ENCODE measurements at places on chromosomes 1 and 21. TPM values are rescaled to one million over a fixed set of nuclear protein-coding genes. Genes with fewer than 3 reads are reported as not detected.
A peak's percentile ranks its signal among the peaks of the same experiment; 100 is the strongest.

- H3K36me3 ChIP-seq: no peaks in the 10 kb centered on the region
- no peaks in the 10 kb centered on the region for H3K27me3 ChIP-seq
- no peak overlapping the region for H3K27ac ChIP-seq
- no peaks in the 10 kb centered on the region for H3K4me1 ChIP-seq
- no peak for DNase-seq
These were observed 22.3 kb downstream of the MYBPH start for GRCh38 chr1:203153051-203153988.

DNA sequence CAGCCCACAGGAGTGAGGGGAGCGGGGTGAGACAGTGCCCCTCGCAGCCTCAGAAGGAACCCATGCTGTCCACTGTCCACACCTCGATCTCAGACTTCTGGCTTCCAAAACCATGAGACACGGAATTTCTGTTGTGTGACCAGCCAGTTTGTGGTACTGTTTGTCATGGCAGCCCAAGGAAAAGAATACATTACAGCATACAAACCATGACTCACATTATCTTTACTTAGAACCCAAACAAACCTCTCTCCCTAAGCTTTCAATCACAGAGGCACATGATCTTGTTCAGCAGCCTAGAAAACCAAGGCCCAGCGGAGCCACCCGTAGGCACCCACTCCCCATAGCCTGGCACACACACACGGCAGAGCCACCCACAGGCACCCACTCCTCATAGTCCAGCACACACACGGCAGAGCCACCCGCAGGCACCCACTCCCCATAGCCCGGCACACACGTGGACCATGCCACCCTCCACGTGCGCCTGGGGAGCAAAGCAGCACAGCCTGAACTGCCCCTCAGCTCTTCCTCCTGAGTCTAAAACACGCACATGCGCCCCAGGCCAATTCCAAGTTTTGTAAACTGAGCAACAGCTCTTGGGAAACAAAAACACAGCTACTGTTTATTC, 458 bp upstream of the KRTAP10-4 start:
- no peak for DNase-seq
- H3K4me1 ChIP-seq: no peaks in the 10 kb centered on the region
- no peaks in the 10 kb centered on the region for H3K27me3 ChIP-seq
- no peak overlapping the region for H3K4me3 ChIP-seq
- no peak overlapping the region for H3K27ac ChIP-seq

DNA sequence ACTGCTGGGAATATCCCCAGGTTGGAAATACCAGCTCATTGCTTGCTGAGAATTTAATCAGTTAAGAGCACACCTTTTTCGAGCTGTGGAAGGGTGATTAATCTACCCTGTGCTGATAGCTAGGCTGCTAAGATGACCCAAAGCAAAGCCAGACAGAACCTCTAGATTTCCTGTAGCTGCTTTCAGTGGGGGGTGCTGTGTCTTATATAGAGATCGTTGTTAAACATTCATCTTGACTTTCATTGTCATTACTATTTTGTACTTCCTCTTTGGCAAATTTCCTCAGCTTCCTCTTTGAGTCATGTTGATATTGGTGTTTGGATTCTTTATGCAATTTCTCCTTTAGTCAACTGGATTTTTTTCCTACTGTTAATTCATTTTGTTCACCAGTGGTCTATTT, 155.3 kb downstream of the DISC1 start:
- peaks cover 7% of the 10 kb centered on the region for H3K4me1 ChIP-seq
- H3K27me3 ChIP-seq: no peaks in the 10 kb centered on the region
- H3K4me3 ChIP-seq: no peak overlapping the region

DNA sequence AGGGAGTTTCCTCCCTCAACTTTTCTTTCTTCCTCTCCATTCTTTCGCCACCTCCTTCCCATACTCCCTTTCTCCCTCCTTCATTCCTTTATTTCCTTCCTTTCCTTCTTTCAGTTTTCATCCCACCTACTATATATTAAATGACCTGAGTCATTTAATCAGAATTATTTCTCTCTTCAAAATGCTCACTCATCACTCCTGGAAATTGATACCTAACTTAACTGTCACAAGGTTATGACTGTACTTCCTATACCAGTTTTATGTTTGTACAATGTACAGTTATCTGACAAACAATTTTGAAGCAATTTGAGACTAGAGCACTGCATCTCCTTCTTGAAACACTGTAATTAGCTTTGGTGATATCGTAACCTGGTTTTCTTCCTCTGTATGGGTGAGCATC, 41.4 kb downstream of the NEXN start:
- H3K4me1 ChIP-seq: no peaks in the 10 kb centered on the region
- no peaks in the 10 kb centered on the region for H3K36me3 ChIP-seq
- no peak overlapping the region for H3K4me3 ChIP-seq
- no peak overlapping the region for H3K27ac ChIP-seq
- no peak for DNase-seq

GRCh38 chr21:28669321-28669720, 323.4 kb downstream of the LTN1 start:
- H3K36me3 ChIP-seq: no peaks in the 10 kb centered on the region
- DNase-seq: no peak

DNA sequence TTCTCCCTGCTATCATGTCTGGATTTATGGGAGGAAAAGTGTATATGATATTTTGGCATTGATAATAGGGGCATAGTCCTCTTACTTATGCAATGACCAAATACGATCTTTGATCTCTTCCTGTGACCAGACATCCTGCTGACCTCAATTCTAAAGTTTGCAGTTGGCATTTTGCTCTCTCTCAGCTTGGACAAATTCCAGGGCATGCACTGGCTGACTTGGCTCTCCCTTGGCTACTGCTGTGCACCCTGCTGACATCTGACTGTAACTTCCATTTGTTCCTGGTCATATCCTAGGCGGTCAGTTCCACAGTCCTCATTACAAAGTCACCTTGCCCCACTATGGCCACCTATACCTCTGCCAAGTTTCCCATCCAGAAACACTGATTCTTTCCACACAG, 380.7 kb upstream of the NR5A2 start:
- H3K36me3 ChIP-seq: no peaks in the 10 kb centered on the region
- H3K4me3 ChIP-seq: no peak overlapping the region
- DNase-seq: no peak
- no peaks in the 10 kb centered on the region for H3K4me1 ChIP-seq
- H3K27ac ChIP-seq: no peak overlapping the region

- H3K27me3 ChIP-seq: no peaks in the 10 kb centered on the region
- DNase-seq: no peak
- no peaks in the 10 kb centered on the region for H3K36me3 ChIP-seq
- H3K27ac ChIP-seq: no peak overlapping the region
- H3K4me1 ChIP-seq: no peaks in the 10 kb centered on the region
- H3K4me3 ChIP-seq: no peak overlapping the region
These were observed 181.4 kb upstream of the LHX8 start for GRCh38 chr1:74952786-74953185.

- H3K36me3 ChIP-seq: no peaks in the 10 kb centered on the region
- no peak overlapping the region for H3K27ac ChIP-seq
- no peaks in the 10 kb centered on the region for H3K27me3 ChIP-seq
- DNase-seq: no peak
- no peak overlapping the region for H3K4me3 ChIP-seq
These were observed 11.1 kb downstream of the PTPN14 start for GRCh38 chr1:214540324-214540723.

DNA sequence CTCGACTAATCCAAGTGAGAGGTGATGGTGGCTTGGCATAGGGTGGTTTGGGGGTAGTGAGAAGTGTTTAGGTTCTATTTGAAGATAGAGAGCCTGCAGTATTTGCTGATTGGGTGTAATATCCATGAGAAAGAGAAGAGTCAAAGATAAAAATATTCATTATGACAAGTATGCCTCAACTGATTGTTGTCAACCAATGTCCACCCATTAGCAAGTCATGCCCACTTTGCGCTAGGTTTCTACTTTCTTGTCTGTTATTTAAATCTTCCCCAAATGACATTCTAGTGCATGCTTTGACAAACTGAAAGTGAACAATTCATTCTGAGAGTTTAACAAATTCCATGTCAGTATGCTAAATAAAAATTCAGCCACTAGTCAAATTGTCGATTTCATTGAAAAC, 3.8 kb upstream of the XCL1 start:
- no peaks in the 10 kb centered on the region for H3K27me3 ChIP-seq
- no peak overlapping the region for H3K4me3 ChIP-seq
- no peak for DNase-seq
- no peaks in the 10 kb centered on the region for H3K4me1 ChIP-seq
- no peaks in the 10 kb centered on the region for H3K36me3 ChIP-seq
- no peak overlapping the region for H3K27ac ChIP-seq

GRCh38 chr21:45831991-45832740, 149.4 kb upstream of the COL6A1 start:
- no peak overlapping the region for H3K4me3 ChIP-seq
- no peaks in the 10 kb centered on the region for H3K4me1 ChIP-seq
- no peak for DNase-seq
- no peak overlapping the region for H3K27ac ChIP-seq
- no peaks in the 10 kb centered on the region for H3K27me3 ChIP-seq

DNA sequence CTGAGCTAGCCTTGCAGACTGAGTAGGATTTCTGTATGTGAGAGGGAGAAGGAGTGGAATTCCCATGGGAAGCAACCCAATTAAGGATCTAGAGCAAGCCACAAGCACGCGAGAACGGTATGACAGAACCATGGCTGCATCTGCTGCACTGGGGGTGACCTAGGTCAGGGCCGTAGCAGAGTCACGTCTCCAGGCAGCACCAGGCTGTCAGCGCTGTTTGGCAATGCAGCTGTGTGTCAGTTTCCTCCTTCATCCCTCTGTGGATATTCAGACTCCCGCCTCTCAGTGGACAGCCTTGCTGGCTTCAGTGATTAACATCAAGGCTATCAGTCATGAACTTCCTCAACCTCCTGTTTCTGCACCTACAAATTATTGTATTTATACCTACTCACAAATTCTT, 118.1 kb upstream of the PPP2R5A start:
- no peaks in the 10 kb centered on the region for H3K36me3 ChIP-seq
- H3K27ac ChIP-seq: no peak overlapping the region
- no peaks in the 10 kb centered on the region for H3K27me3 ChIP-seq
- DNase-seq: no peak

- no peaks in the 10 kb centered on the region for H3K4me1 ChIP-seq
- no peak overlapping the region for H3K27ac ChIP-seq
- H3K36me3 ChIP-seq: no peaks in the 10 kb centered on the region
These were observed 93.8 kb downstream of the PLPPR5 start for GRCh38 chr1:98910827-98911226.

- H3K36me3 ChIP-seq: no peaks in the 10 kb centered on the region
- no peaks in the 10 kb centered on the region for H3K27me3 ChIP-seq
- H3K4me1 ChIP-seq: peaks cover 4% of the 10 kb centered on the region
- no peak overlapping the region for H3K4me3 ChIP-seq
- no peak overlapping the region for H3K27ac ChIP-seq
These were observed 16.7 kb downstream of the KDM1A start for GRCh38 chr1:23035823-23036452.

DNA sequence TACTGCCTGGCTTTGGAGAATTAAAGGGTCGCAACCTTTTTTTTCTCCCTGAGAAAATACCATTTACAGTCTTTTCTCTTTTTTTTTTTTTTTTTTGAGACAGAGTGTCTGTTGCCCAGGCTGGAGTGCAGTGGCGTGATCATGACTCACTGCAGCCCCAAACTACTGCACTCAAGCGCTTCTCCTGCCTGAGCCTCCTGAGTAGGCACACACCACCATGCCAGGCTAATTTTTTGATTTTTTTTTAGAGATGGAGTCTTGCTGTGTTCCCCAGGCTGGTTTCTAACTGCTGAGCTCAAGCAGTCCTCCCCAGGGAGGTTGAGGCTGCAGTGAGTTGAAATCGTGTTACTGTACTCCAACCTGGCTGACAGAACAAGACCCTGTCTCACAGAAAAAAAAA, 24.6 kb downstream of the UBE4B start:
- no peaks in the 10 kb centered on the region for H3K27me3 ChIP-seq
- no peak overlapping the region for H3K4me3 ChIP-seq
- DNase-seq: no peak
- H3K27ac ChIP-seq: no peak overlapping the region
- H3K4me1 ChIP-seq: peaks cover 11% of the 10 kb centered on the region

DNA sequence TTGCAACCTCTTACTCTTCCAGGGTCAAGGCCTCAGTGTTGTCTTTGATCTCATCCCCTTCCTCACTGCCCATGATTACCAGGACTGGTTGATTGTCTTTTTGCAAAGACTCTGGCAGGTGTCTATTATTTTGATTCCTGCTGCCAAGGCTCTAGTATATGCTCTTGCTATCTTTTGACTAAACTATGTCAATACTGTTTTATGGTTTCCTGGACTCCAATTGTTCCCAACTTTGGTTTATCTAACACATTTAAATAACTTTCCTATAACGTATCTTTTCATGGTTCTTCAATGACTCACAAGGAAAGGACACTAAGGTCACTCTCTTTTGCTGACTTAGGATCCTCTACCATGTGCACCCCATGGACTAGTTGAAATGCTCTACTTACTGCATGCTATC, 141.5 kb downstream of the PTPRC start:
- no peak overlapping the region for H3K4me3 ChIP-seq
- H3K27me3 ChIP-seq: no peaks in the 10 kb centered on the region
- H3K4me1 ChIP-seq: no peaks in the 10 kb centered on the region

- H3K4me1 ChIP-seq: no peaks in the 10 kb centered on the region
- H3K4me3 ChIP-seq: no peak overlapping the region
- no peaks in the 10 kb centered on the region for H3K36me3 ChIP-seq
- no peaks in the 10 kb centered on the region for H3K27me3 ChIP-seq
These were observed 51.1 kb downstream of the DOP1B start for GRCh38 chr21:36207577-36208320.

DNA sequence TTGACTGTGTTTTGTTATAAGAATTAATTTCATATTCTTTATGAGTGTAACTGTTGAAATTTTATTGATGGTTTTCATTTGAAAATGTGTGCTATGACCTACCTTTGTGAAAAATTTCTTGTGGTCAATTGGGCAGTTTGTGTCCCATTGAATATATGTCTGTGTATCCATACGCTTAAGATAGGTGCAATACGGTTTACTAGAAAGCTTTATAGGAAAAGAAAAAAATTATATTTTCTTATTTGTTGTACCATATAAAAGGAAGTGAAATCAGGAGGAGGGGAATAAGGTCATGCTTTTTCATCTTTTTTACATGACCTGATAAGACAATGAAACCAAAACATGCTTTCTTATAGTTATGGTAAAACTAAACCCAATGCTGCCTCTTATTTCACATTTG, 807.7 kb downstream of the USP25 start:
- H3K36me3 ChIP-seq: no peaks in the 10 kb centered on the region
- H3K27me3 ChIP-seq: no peaks in the 10 kb centered on the region
- DNase-seq: no peak
- peak overlapping the region; percentile 51 for H3K4me3 ChIP-seq

GRCh38 chr1:53254011-53254640, 15.8 kb upstream of the MAGOH start:
- H3K27me3 ChIP-seq: no peaks in the 10 kb centered on the region
- no peak overlapping the region for H3K4me3 ChIP-seq
- no peak for DNase-seq
- no peaks in the 10 kb centered on the region for H3K4me1 ChIP-seq
- H3K36me3 ChIP-seq: no peaks in the 10 kb centered on the region

GRCh38 chr1:106554294-106554693, 502.2 kb upstream of the PRMT6 start:
- no peaks in the 10 kb centered on the region for H3K27me3 ChIP-seq
- DNase-seq: no peak
- H3K4me1 ChIP-seq: no peaks in the 10 kb centered on the region
- H3K27ac ChIP-seq: no peak overlapping the region
- no peak overlapping the region for H3K4me3 ChIP-seq

GRCh38 chr1:63739452-63739851, 34.4 kb upstream of the ROR1 start:
- no peaks in the 10 kb centered on the region for H3K4me1 ChIP-seq
- H3K27ac ChIP-seq: no peak overlapping the region
- no peak overlapping the region for H3K4me3 ChIP-seq
- H3K27me3 ChIP-seq: no peaks in the 10 kb centered on the region

Gene RGS16
- polyA plus RNA-seq: 4.3 TPM

Gene CD5L
- not detected for polyA plus RNA-seq

Gene LIN28A
- not detected for polyA plus RNA-seq

Gene LPAR3
- polyA plus RNA-seq: 0.44 TPM

Gene PLA2G2C
- polyA plus RNA-seq: 0.02 TPM

Gene GBP7
- polyA plus RNA-seq: not detected

Gene SYF2
- 122 TPM for polyA plus RNA-seq
